ENCODE measurements at places on chromosomes 2 and 18. TPM values are rescaled to one million over a fixed set of nuclear protein-coding genes. Genes with fewer than 3 reads are reported as not detected.

The LPIN2 gene
- total RNA-seq, result 7.3 TPM

The TMSB10 gene
- total RNA-seq, result 7,809 TPM

- DNase-seq, result no peak
Measured at GRCh38 chr2:241941691-241942301, 72.3 kb downstream of the RTP5 start.

- no peak for DNase-seq
Measured at GRCh38 chr2:121005453-121005852, 269.8 kb downstream of the GLI2 start.

- DNase-seq, result no peak
Measured at GRCh38 chr2:19478409-19478808, 120.0 kb upstream of the OSR1 start.

DNA sequence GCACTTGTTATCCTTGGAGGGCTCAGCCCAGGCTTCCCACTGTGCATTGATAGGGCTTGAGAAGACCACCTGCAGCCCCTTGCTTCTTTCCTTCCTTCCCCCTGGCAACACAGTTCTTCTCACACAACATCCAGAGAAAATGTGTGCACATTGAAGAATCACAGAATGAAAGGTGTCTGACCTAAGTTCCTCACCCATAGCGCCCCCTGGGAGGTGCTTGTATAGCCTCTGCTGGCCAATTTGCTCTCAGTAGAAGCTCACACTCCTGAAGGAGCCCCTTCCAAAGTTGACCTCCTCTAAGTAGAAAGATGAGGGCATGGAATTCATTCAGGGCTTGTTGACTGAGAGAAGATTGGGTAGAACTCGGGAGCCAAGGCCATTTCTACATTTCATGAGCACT, 758.4 kb upstream of the KLHL29 start:
- no peak for DNase-seq

DNA sequence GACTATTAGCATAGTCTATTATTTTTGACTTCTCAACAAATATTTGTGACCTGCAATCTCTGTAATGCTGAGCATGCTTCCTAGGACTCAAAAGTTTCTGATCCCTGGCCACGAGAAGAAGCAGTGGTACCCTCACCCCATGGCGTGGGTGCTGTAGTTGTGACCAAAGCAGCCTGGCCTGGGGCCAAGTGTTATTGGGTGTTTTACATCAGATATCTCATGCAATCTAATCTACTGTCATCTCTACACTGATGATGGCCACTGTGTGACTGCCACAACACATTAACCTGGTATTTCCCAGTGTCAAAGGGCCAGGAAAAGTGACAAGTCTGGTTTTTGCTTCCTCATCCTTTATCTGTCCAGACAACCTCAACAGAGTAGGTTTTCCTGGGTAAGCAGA, 80.8 kb upstream of the WIPF1 start:
- DNase-seq, result no peak

The C1QL2 gene
- not detected for total RNA-seq

DNA sequence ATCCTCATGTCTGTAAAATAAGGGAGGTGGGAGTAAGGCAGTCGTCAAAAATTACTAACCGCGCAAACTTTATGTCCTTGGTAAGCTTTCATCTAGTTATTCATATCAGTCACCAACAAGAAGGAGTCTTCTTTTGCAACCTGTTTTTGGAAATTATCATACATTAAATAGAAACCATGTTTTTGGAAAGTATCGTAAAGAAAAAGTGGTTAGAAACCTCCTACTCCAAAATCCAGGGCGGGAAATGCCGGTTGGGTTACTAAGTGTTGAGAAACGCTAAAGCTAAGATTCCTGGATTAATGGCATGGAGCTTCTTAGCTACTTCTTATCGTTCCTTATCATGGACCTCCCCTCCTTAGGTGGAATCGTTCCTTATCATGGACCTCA, 778 bp downstream of the BBS5 start:
- no peak for DNase-seq

DNA sequence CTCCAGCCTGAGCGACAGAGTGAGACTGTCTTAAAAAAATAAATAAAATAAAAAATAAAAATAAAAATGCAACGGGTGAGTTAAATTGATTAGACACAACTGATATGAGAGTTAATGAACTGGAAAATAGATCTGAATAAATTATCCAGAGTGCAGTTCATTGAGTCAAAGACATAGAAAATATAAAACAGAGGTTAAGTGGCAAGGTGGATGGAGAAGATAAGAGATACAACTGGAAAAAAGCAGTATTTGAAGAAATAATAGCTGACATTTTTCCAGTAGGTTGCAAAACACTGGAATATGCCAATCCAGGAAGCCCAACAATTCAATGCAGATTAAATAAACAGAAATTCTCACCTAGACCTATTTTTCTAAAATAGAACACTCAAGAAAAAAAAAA, 10.7 kb downstream of the CGREF1 start:
- no peak for DNase-seq

The KLHL14 gene
- not detected for total RNA-seq

- DNase-seq, result peak; percentile 13
Measured at GRCh38 chr2:240013343-240013742, 11.8 kb downstream of the NDUFA10 start.

The GALNT14 gene
- 42.0 TPM for total RNA-seq

GRCh38 chr2:1047485-1047884, 96.8 kb downstream of the SNTG2 start:
- no peak for DNase-seq

GRCh38 chr18:55275039-55275901, 312.7 kb downstream of the TCF4 start:
- DNase-seq, result no peak

- DNase-seq, result no peak
Measured at GRCh38 chr2:78861546-78861945, 164.0 kb upstream of the REG3G start.

The DNPEP gene
- 59.9 TPM for total RNA-seq

- no peak for DNase-seq
Measured at GRCh38 chr2:79292239-79292957, 132.8 kb upstream of the REG3A start.

The ADI1 gene
- total RNA-seq, result 39.6 TPM

- DNase-seq, result no peak
Measured at GRCh38 chr2:22957446-22957845, 427.5 kb upstream of the KLHL29 start.

- DNase-seq, result no peak
Measured at GRCh38 chr2:190535586-190535985, 1.1 kb upstream of the NEMP2 start.

The POTEJ gene
- not detected for total RNA-seq

The IKZF2 gene
- total RNA-seq, result 8.1 TPM

GRCh38 chr2:31097962-31098613, 40.2 kb downstream of the GALNT14 start:
- peak; percentile 44 for DNase-seq

GRCh38 chr2:59182249-59182648, 941.1 kb upstream of the FANCL start:
- DNase-seq, result no peak

- no peak for DNase-seq
Measured at GRCh38 chr2:231034291-231034882, 2.9 kb upstream of the C2orf72 start.

- peak; percentile 67 for DNase-seq
Measured at GRCh38 chr2:159118115-159118858, 149.8 kb downstream of the TANC1 start.

GRCh38 chr2:95024371-95024770, 1.1 kb upstream of the MAL start:
- no peak for DNase-seq

DNA sequence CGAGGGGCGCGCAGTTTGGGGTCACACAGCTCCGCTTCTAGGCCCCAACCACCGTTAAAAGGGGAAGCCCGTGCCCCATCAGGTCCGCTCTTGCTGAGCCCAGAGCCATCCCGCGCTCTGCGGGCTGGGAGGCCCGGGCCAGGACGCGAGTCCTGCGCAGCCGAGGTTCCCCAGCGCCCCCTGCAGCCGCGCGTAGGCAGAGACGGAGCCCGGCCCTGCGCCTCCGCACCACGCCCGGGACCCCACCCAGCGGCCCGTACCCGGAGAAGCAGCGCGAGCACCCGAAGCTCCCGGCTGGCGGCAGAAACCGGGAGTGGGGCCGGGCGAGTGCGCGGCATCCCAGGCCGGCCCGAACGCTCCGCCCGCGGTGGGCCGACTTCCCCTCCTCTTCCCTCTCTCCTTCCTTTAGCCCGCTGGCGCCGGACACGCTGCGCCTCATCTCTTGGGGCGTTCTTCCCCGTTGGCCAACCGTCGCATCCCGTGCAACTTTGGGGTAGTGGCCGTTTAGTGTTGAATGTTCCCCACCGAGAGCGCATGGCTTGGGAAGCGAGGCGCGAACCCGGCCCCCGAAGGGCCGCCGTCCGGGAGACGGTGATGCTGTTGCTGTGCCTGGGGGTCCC, at the start of gene ITGA4:
ITGA4 (plus strand) TSS at position 266 of the 620 bp plus-strand sequence; CDS start at position 535, 269 bp downstream.
- DNase-seq, result no peak

The CYB5A gene
- total RNA-seq, result 49.0 TPM

DNA sequence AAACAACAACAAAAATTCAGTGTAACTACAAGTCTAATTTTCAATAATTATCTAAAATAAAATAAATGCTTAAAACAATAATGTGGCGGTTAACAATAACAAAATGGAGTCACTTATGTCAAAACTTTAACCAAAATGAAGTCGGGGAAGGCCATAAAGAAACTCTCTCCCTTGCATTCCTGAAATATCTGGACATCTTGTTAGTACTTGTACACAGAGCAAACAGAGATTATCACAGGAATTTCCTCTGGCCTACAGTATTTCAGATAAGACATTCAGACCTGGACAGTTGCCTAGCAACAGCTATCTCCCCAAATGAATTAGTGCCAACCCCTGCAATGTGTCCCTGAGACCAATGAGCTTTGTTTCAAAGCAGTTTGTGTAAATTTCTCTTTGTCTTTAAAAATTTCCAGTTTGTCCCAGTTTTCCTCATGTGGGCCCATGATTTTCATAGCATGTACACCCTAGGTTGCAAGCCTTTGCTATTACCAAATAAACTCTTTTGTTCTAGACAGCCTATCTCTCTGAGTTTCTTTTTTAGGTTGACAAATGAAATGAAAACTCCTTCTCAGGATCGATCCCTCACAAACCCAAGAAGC, 68.6 kb downstream of the EXOC6B start:
- peak; percentile 84 for DNase-seq

The ANKAR gene
- 1.5 TPM for total RNA-seq

The SPC25 gene
- 15.4 TPM for total RNA-seq

DNA sequence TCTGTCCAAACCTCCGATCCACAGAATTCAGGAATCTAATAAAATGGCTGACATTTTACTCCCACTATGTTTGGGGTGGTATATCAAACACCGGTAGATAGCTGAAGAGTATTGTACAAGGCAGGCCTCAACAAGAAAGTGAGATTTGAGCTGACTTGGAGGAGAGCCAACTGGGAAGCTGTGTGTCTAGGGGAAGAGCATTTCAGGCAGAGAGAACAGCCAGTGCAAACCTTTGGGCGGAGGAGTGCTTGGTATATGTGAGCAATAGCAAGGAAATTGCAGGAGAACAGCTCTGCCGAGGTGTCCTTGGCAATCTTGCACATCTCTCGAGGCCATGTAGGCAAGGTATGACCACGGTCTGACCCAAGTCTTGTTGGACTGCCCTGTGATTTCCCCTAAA, 1.8 kb upstream of the MERTK start:
- peak; percentile 59 for DNase-seq

- peak; percentile 78 for DNase-seq
Measured at GRCh38 chr18:63837590-63837989, 49.9 kb upstream of the SERPINB2 start.

DNA sequence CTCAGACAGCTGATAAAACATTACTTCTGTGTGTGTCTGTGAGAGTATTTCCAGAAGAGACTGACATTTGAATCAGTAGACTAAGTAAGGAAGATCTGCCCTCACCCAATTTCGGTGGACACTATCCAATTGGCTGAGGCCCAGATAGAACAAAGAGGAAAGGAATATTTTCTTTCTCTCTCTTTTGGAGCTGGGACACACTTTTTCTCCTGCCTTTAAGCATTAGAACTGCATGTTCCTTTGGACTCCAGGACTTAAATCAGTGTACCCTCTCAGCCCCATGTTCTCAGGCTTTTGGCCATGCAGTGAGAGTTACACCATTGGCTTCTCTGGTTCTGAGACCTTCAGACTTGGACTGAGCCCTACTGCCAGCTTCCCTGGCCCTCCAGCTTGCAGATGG, 3.3 kb upstream of the SRBD1 start:
- no peak for DNase-seq

DNA sequence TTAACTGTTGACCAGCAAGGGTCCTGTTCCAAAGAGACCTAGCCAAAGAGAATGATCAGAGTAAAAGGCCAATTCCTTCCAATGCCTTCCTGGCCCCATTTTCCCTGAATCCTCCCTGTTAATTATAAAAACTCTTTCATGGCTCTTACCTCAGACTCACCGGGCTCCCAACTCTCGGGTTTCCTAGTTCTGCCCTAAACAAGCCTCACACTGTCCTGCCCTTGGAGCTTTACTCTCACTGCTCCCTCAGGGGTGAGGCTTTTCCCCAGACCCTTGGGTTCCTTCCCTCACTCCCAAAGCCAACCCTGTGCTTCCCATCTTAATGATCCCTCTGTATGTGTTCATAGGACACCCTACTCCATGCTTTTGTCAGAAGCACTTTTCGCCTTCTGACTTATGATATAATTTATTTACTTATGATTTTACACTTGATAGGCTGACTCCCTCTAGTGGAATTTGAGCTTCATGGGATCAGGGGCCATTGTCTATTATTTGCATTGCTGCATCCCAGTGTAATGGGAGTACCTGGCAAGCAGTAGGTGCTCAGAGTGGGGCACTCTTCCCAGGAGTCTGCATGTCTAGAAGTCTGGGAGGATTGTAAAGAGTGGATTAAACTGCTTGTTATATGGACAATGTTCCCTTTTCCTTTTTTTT, 29.9 kb upstream of the ZNG1B start:
- no peak for DNase-seq

DNA sequence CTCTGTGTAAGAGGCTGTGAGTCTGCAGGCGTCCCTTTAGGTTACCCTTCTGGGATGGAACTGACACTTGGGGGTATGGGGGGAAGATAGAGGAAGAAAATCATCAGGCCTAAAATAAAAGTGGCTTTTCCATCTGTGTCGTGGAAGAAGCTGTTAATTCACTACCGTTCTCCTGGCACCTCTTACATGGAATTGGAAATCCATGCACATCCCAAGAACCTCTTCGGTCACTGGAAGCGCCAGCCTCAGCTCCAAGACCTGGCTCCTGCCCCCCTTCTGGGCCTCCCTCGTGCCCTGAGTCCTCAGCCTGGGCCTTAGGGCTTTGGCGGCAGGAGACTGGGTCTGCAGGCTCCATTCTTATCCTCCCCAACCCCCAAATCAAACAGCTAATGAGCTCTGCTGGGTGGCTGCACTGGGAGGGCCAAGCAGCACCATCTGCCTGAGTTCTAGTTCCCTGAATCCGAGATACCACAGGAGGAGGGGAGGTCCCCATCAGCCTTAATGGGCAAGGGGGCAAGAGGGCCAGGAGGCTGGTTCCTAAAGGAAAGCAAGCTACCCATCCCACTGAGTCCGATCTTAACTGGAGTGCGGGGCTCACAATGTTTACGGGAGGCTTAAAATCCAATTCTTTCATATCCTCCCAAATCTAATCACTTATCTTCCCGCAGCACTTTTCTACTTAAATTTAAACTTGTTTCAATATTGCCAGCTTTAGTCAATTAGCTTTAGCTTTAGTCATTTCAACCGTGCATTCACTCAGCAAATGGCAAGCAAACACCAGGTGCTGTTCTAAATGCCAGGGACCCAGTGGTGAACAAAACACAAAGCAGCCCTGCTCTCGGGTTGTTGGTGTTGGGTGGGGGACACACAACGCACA, 52.8 kb downstream of the FAM178B start:
- no peak for DNase-seq

GRCh38 chr2:128682729-128683284, 364.1 kb upstream of the HS6ST1 start:
- DNase-seq, result no peak

GRCh38 chr2:109690822-109691541, 76.8 kb downstream of the SOWAHC start:
- no peak for DNase-seq
